ENCODE measurements at places on chromosomes 16 and 17.

DNA sequence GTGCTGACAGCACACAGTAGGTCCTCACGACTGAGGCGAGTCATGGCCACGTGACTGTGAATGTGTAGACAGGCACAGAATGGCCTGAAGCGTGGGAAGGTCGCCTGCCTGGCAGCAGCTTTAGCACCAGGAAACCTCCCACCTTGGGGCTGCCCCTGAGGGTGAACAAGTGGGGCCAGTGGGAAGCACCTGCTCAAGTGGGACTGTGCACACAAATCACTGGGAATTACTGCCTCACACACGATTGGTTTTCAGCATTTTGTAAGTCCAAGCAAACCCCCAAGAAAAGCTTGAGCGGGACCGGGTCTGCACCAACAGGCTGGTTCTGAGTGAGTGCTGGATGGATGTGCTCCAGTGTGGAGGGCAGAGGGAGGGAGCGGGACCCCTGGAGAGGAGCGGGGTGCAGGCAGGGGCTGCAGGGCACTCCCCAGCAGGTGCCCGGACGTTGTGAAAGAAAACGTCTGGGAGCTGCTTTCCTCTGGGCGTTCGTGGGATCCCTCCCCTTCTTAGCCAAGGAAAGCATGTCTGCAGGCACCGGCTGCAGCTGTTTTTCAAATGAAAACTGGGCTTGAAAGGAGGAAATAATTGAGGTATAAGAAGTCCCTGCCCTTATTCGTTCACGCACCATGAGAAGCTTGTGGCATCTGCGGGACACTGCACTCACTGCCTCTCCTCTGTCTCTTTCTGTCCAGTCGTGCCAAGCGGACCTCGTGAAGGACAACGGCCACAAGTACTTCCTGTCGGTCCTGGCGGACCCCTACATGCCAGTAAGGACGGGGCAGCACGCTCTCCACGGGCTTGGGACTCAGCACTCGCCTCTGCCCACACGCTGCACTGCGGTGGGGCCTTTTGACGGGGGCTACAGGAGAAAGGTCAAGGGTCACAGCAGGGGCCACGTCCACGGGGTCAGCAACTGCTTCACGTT, 111.7 kb upstream of the CHMP6 start:
- no peak for DNase-seq

GRCh38 chr16:9297437-9298113, 206.1 kb downstream of the HAPSTR1 start:
- DNase-seq, result peak; percentile 41

- no peak for DNase-seq
Observed at GRCh38 chr16:10504404-10504885, 76.0 kb downstream of the EMP2 start.

DNA sequence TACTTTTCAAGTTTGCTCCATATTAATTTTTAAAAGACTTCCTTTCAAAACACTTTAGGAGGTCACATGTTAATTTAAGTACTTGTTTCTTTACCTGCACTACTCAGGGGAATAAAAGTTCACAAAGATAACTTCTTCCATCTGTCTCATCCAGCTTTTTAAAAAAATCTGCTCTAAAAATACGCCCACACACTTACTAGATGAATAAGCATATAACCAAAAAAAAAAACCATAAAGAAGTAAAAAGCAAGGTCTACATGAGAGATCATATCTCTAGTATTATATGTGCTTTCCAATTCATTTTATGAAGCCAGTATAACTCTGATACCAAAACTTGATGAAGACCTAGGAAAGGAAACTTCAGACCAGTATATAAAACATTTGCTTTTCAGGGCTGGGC, 17.2 kb downstream of the SKAP1 start:
- DNase-seq, result no peak

DNA sequence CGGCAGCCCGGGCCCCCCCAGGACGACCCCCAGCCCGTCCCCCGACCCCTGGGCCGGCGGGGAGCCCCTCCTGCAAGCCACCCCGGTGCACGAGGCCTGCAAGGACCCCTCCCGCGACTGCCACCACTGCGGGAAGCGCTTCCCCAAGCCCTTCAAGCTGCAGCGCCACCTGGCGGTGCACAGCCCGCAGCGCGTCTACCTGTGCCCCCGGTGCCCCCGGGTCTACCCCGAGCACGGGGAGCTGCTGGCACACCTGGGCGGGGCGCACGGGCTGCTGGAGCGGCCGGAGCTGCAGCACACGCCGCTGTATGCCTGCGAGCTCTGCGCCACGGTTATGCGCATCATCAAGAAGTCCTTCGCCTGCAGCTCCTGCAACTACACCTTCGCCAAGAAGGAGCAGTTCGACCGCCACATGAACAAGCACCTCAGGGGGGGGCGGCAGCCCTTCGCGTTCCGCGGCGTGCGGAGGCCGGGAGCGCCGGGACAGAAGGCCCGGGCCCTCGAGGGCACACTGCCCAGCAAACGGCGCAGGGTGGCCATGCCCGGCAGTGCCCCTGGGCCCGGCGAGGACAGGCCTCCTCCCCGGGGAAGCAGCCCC, 15.6 kb upstream of the ZFPM1 start:
- peak; percentile 32 for DNase-seq

DNA sequence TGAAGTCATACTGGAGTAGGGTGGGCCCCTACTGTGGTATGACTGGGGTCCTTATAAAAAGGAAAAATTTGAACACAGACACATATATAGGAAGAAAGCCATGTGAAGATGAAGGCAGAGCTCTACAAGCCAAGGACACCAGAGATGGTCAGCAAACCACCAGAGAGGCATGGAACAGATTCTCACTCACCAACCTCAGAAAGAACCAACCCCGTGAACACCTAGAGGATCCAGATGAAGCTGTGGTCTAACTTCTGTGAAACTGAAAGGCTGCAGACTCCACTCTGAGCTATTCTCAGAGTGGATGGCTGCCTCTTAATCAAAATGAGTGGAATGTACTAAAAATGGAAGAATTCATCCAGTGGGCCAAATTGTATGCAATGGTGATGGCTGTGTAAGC, 149.6 kb downstream of the ABCA8 start:
- no peak for DNase-seq

DNA sequence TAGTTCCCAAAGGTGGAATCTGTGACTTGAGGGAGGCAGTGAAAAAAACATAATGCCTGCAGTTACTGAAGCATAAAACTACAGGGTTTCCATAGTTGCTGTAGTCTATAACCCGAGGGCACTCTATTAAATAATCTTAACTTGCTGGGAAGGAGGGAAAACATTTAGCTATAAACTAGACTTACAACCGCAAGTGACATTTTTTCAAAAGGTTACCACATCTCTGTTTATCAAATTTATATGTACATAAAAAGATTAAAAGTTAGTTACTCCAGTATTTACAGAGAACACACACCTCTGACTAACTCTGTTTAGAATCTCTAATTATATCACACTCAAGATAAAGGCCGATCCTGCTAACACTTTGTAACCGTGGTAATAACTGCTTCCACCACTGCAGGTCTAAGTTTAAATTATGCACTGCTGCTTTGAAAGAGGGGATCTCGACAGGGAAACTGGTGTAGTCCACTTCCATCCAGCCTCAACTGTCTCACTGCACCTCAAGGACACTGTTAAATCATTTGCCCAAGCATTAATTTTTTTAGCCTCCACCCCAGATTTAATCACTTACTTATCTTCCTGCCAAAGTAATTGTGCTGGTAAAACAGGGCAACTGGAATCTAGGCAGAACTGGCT, 14.6 kb downstream of the KCNJ16 start:
- no peak for DNase-seq

DNA sequence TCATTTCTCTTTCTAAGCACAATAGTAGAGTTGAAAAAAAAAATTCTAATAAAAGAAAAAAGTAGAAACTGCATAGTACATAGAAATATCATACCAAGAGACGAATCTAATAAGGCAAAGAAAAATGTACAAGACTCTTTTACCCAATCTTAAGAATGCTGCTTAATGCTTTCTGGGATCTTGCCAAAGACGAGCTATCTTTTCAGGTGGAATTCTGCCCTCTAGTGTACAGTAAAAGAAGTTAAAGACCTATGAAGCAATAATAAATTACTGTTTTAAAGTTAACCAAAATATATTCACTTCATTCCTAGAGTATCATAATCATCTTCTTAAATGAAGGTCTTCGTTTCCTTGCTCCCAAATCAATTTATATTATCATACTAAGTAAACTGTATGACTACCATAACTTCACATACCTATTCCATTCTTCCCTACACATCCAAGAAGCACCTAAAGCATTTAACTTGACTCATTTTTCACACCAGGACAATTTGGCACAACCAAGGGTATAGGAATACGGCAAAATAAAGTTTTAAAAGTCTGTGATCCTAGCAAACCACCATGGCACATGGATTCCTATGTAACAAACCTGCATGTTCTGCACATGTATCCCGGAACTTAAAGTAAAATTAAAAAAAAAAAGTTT, 47.7 kb downstream of the CFDP1 start:
- DNase-seq, result peak; percentile 58

DNA sequence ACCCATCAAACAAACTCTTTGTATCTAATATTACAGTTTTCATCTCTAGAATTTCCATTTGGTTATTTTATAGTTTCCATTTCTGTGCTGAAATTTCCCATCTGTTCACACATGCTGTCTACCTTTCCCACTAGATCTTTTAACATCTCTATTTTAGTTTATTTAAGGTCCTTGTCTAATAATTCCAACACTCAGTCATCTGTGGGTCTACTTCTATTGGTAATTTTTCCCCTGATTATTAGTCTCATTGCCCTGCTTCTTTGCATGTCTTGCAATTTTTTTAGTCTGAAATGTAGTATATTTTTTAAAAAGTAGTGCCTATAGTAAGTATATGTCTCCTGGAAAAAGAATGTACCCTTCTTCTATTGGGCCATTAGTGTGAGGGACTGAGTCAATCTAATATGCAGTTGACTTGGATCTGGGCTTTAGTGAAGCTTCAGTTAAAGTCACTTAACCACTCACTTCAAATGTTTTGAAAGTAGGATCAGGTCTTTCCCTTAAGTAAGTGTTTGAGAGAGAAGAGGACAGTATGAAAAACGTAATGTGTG, 370.8 kb downstream of the SEC14L1 start:
- DNase-seq, result no peak

- peak; percentile 56 for DNase-seq
Observed at GRCh38 chr16:8673611-8674412, 605 bp upstream of the ABAT start.

- DNase-seq, result no peak
Observed at GRCh38 chr16:54690710-54691109, 240.0 kb upstream of the IRX5 start.

GRCh38 chr16:13780406-13781168, 139.4 kb upstream of the ERCC4 start:
- DNase-seq, result no peak

- no peak for DNase-seq
Observed at GRCh38 chr17:69350911-69351310, 24.0 kb upstream of the ABCA5 start.

- no peak for DNase-seq
Observed at GRCh38 chr17:78986048-78986648, 6.4 kb upstream of the LGALS3BP start.

DNA sequence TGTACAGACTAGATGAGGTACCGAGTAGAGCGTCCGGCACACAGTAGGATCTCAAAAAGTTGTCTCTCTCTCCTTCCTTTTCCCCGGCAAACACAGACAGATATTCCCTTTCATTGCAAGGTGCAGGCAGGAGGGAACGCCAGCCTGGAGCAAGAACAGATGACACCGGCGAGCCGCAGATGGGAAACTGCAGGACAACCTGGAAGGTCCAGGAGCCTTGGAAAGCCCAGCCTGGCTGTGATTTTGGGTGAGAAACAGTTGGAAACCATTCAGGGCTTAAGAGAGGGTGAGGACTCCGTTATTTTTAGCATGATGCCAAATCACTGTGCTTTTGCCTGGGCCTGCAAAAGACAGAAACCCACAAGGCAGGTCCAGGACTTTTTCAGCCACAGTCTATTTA, 7.3 kb downstream of the CDH11 start:
- DNase-seq, result no peak
